ENCODE measurements at places on chromosomes 11 and 22. TPM values are rescaled to one million over a fixed set of nuclear protein-coding genes. Genes with fewer than 3 reads are reported as not detected.

The FOLH1 gene
- total RNA-seq, result not detected

The SAA2 gene
- total RNA-seq, result not detected

The EMID1 gene
- total RNA-seq, result 15.8 TPM

DNA sequence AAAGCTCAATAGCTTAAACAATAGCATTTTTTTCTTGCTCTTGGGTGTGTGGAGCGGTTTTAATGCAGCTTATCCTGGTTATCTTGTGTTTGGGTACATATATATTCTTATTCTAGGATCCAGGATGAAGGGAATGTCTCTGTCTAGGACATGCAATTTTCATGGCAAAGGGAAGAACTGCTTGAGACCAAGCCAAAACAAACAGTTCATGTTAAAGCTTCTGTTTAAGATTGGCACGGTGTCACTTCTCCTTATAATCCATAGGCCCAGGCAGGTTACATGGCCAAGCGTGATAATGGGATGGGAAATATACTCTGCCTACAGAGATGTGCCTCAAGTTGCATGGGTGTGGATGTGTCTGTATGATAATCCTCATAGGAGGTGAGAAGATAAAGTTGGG lies 177.1 kb upstream of the PGR start:
- H3K36me3 ChIP-seq, result no peaks in the 10 kb centered on the region
- H3K27ac ChIP-seq, result no peak overlapping the region
- DNase-seq, result no peak
- H3K27me3 ChIP-seq, result no peaks in the 10 kb centered on the region
- H3K4me3 ChIP-seq, result no peak overlapping the region
